Posterior cingulate gyrus (tissue), 11 donors: ENCODE measurements at places on chromosomes 16 and 17.

- no peak for DNase-seq
These were observed 212.2 kb upstream of the ZNF469 start for GRCh38 chr16:88170528-88170991.

GRCh38 chr17:40498281-40499084 is 2.9 kb downstream of the TNS4 start:
- no peak for DNase-seq

DNA sequence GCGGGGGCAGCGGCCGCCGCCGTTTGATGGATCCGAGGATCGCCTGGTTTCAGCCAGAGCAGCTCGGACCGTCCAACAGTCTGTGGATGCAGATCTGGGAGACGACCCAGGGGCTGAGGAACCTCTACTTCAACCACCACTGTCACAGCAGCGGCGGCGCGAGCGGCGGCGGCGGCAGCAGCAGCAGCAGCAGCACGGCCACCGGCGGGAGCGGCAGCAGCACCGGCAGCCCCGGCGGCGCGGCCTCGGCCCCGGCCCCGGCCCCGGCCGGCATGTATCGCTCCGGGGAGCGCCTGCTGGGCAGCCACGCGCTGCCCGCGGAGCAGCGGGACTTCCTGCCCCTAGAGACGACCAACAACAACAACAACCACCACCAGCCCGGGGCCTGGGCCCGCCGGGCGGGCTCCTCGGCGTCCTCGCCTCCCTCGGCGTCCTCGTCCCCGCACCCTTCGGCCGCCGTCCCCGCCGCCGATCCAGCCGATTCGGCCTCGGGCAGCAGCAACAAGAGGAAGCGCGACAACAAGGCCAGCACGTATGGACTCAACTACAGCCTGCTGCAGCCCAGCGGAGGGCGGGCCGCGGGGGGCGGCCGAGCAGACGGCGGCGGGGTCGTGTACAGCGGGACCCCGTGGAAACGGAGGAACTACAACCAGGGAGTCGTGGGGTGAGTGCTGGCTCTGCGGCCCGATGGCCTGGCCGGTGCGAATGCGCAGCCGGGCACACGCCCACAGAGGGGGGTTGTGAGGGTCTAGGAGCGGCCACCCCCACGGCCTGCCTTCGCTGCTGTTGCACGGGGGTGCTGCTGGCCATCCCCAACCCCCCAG is 702 bp downstream of the TENT4B start:
- DNase-seq: peak; percentile 82

DNA sequence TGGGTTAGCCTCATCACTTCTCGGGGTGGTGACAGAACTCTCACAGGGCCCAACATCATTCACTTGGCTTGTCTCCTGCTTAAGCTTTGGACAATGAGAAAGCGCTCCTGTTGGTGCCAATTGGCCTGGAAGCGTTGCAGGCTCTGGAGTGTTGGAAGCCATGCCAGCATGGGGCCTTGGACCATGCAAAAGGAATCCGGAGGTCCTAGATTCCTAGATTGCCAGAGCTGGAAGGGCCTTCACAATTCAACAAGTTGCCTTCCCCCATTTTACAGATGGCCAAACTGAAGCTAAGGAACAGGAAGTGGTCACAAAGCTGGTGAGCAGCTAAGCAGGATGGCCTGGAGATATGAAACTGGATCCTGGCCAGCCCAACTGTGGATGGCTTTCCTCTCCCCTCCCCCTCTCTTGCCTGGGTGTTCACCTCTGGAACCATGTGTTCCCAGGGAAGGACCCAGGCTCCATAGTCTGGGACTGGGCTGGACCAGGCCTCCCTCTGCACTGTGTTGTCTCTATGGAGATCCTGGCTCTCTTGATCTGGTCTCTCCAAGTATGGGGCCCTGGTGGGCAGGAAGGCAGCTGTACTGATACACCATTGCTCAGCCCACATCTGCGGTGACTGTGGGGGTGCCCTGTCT is 6.0 kb upstream of the IGFBP4 start:
- DNase-seq: no peak

DNA sequence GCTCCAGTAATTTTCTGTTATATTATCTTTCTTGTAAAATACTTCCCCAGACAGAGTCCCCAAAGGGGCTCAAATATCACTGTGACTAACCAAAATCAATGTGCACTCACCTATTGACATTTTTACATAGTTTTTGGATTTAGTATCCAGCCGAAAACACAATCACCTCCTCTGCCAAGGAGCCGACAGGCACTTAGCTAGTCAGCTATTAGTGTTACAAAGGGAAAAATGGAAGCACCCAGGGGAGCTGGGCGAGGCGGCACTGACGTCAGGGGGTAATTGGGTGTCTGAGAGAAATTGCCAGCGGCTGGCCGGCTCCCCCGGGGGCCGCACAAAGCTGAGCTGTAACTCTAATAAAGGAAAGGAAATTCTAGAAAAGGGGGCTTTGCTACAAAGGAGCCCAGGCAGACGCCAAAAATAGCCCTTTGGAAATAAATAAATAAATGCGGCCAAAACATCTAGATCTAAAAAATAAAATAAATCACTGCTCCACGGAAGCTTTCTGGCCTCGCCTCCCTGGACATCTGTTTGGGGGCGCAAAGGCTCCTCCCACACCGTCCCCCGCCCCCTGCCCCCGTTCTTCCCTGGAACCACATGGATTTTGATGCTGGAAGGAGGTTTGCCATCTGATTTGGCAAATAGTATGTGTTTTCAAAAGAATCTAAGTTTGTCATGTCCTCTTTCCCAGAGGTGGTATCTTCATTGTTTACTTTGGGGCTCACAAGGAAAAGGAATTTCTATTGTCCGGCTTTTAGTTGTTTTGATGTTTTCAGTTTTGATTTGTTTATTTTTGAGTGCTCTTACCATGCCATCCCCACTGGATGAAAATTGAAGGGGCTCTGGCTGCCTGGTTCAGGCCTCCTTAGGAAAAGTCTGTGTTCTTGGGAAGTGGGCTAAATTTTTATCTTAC is 156.7 kb downstream of the ZNF423 start:
- no peak for DNase-seq

DNA sequence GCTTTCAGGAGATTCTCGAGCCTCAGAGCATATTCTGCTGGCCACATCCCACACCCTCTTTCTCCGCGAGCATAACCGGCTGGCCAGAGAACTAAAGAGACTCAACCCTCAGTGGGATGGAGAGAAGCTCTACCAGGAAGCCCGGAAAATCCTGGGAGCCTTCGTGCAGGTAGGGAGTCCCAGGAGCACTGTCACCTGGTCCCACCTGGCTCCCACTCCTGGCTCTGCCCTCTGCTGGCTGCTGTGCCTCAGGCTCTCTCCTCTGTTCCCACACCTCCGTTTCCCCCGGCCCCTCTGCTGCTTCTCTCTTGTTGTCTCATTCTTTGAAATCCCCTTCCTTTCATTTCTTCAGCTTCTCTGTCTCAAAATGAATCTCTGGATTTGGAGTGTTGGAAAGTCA is 16.4 kb downstream of the LPO start:
- DNase-seq: no peak

DNA sequence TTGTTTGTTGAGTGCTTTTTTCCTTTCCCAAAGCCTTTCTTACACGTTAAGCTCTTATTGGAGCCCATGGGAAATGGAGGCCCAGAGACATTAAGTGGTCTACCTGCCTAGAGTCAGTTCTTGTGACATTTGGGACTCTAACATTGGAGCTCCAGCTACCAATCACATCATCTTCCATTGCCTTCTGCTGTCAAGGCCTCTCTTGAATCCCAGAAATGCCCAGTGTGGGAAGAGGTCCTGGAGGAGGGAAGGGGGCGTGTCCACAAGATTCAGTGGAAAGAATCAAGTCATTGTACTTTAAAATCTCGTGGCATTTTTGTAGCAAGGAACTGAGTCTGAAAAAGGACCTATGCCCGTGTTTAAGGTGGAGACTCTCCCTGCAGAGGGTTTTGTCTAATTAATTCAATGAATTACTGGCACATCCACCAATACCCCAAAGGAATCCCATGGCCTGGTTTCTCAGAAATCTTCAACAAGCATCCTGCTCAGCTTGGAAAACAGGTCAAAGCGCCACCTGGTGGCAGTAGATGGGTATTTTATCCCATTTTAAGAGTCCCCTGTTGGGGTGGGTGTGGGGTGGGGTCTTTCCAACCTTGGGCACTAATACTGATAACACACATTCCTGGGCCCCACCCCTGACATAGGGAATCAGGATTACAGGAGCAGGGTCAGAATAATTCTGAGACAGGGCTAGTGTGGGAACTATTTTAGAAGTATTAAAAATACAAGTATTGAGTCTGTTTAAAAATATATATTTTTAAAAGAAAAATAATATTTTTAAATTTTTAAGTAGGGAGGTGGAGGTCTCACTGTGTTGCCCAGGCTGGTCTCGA is 24.6 kb downstream of the GPT2 start:
- no peak for DNase-seq

- DNase-seq: no peak
These were observed 14.1 kb downstream of the NXN start for GRCh38 chr17:965311-965989.

GRCh38 chr17:59167571-59168001 is 12.0 kb downstream of the PRR11 start:
- no peak for DNase-seq

DNA sequence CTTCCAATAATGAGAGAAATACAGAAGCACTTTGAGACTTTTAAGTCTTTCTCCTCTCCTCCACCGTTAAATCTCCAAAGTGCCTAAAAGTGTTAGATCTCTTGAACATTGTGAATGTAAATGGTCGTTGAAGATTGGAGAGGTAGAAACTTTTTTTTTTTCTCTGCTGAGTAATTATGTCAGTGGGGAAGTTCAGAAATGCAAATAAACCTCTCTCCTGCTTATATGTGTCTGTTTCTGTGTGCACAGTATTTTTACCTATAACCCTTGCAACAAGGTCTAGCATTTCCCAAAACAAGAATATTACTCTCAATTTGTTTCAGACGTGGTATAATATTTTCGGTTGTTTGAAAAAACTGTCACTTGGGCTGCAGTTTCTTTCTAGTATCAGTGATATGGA is 833.6 kb upstream of the CDH8 start:
- no peak for DNase-seq

- DNase-seq: no peak
These were observed 117.0 kb downstream of the RAB11FIP4 start for GRCh38 chr17:31508288-31509094.

DNA sequence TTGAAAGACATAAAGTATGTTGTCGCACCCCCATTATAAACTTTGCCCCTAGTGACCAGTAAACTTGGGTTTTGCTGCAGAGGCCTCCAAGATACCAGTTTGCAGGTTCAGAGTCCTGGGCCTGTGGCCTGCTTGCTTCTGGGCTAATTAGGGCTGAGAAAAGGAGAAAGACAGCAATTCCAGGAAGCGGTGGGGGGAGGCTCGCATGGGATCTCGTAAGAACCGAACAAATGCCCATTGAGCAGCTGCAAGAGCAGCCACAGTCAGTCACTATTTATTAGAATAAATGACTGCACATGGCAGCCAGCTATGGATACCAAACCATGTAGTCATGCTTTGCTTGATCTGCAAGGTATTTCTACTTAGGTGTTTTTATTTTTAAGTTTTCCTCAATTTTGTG is 4.9 kb downstream of the SHISA9 start:
- DNase-seq: no peak

- DNase-seq: no peak
These were observed 3.4 kb downstream of the NAGPA start for GRCh38 chr16:5030251-5030870.

GRCh38 chr16:70653809-70654771 is 7.7 kb downstream of the IL34 start:
- DNase-seq: peak; percentile 86

DNA sequence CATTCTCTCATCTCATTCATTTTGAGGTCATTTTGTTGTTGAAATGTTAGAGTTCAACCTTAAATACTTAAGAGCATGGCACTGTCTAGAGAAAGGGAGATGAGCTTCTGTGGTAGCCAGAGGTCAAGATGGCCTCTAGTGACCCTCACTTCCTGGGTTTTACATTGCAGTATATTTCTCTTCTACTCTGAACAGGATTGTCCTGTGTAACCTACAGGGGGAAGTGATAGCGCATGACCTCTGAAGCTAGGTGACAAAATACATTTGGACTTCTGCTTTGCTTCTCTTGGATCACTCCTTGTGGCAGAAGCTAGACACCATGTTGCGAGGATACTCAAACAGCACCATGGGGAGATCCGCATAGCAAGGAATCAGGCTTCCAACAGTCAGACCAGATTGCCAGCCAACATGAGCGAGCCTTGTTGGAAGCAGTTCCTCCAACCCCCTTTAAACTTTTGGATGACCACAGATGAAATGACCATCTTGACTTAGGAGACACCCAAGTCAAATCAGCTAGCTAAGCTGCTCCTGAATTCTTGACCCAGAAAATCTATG is 748.4 kb downstream of the MAF start:
- DNase-seq: no peak

- DNase-seq: no peak
These were observed 8.9 kb upstream of the DLX3 start for GRCh38 chr17:50003911-50004310.

GRCh38 chr17:64390044-64390443 is 616 bp downstream of the PECAM1 start:
- DNase-seq: no peak

DNA sequence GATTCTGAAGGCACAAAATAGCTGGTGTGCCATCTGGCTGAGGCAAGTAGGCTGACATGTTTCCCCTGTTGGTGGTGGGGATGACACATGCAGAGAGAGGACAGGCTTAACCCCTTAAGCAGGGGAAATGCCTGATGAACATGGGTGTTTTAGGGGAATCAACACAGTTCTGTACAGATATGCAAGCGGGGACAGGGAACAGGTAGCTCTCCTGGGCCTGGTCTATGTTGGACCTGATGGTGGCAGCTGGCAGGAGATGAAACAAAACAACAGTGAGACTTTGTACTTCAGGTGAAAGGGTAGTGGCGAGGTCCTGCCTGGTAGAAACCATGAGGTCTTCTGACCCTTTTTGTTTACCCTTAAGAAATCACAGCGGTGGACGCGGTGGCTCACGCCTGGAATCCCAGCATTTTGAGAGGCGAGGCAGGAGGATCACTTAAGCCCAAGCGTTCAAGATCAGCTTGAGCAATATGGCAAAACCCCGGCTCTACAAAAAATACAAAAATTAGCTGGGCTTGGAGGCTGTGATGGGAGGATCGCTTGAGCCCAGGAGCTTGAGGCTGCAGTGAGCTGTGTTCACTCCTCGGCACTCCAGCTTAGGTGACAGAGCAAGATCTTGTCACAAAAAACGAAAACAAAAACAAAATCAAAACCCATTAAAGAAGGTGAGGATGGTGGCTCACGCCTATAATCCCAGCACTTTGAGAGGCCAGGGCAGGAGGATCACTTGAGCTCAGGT is 10.5 kb downstream of the OR1F1 start:
- no peak for DNase-seq
